ENCODE measurements at places on chromosomes 2 and 18.

- H3K27ac ChIP-seq: no peak overlapping the region
- no peak for DNase-seq
- no peaks in the 10 kb centered on the region for H3K27me3 ChIP-seq
- no peak overlapping the region for H3K4me3 ChIP-seq
These were observed 94.0 kb downstream of the CDK15 start for GRCh38 chr2:201900362-201900761.

DNA sequence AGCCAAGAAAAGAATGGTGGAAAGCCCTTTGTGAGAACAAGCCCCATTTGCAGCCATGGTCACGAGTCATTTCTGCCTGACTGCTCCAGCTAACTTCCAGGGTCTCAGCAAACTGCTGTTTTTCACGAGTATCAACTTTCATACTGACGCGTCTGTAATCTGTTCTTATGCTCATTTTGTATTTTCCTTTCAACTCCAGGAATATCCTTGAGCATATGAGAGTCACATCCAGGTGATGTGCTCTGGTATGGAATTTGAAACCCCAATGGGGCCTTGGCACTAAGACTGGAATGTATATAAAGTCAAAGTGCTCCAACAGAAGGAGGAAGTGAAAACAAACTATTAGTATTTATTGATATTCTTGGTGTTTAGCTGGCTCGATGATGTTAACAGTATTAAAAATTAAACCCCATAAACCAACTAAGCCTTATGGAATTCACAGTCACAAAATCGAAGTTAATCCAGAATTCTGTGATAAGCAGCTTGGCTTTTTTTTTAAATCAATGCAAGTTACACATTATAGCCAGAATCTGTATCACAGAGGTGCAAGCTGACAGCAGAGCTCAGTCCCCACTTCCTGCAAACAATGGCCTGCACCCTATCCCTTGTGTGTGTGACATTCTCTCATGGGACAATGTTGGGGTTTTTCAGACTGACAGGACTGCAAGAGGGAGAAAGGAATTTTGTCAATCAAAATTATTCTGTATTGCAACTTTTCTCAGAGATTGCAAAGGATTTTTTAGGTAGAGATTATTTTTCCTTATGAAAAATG, 26.1 kb downstream of the SLC14A1 start:
- no peaks in the 10 kb centered on the region for H3K36me3 ChIP-seq
- no peaks in the 10 kb centered on the region for H3K27me3 ChIP-seq
- H3K27ac ChIP-seq: no peak overlapping the region
- DNase-seq: no peak
- H3K4me1 ChIP-seq: no peaks in the 10 kb centered on the region

DNA sequence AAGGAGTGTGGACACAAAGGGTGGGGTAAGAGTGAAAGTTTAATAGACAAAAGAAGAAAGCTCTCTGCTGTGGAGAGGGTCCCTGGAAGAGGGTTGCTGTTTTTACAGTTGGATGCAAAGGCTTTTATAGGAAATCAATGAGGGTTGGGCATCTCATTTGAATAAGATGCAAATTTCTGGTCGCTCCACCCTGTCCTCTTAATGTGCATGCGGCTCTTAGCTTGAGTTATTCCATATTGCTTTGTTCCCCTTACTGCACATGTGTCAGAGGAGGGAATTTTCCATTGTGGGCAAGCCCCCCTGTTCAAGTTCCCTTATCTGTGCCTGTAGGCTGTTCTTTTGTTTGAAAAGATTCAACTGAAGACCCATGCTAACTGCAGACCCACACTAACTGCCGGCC, 326.5 kb downstream of the BCL11A start:
- no peaks in the 10 kb centered on the region for H3K4me1 ChIP-seq
- no peak overlapping the region for H3K27ac ChIP-seq
- H3K27me3 ChIP-seq: no peaks in the 10 kb centered on the region
- H3K4me3 ChIP-seq: no peak overlapping the region

DNA sequence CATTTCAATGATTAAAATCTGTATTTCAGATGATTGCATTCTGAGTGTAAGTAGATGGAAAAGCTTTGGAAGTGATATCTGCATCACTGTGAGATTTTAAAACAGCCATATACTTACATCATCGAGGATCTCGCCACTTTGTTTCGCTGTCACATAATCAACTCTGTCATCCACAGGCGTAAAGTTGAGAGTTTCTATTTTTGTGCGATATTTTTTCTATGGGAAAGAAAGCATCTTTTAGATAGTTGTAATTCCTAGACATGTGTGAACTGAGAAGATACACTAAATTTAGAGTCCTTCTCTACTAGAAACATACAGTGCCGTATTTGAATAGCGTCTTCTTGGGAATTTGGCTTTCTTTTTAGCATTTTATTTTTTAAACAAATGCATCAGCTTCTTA, 158.8 kb downstream of the RIF1 start:
- no peak overlapping the region for H3K27ac ChIP-seq
- H3K36me3 ChIP-seq: no peaks in the 10 kb centered on the region
- no peak overlapping the region for H3K4me3 ChIP-seq
- no peaks in the 10 kb centered on the region for H3K27me3 ChIP-seq
- H3K4me1 ChIP-seq: no peaks in the 10 kb centered on the region
- no peak for DNase-seq

GRCh38 chr2:23828256-23828980, 98.5 kb downstream of the ATAD2B start:
- no peaks in the 10 kb centered on the region for H3K36me3 ChIP-seq
- no peak overlapping the region for H3K27ac ChIP-seq
- no peak for DNase-seq

- H3K27me3 ChIP-seq: no peaks in the 10 kb centered on the region
- no peak for DNase-seq
- H3K4me3 ChIP-seq: no peak overlapping the region
- no peaks in the 10 kb centered on the region for H3K36me3 ChIP-seq
- H3K4me1 ChIP-seq: no peaks in the 10 kb centered on the region
- no peak overlapping the region for H3K27ac ChIP-seq
These were observed 51.7 kb upstream of the SPATS2L start for GRCh38 chr2:200254773-200255172.

GRCh38 chr2:219551441-219552381, 7.9 kb downstream of the TMEM198 start:
- no peaks in the 10 kb centered on the region for H3K36me3 ChIP-seq
- no peak for DNase-seq
- H3K4me1 ChIP-seq: peaks cover 6% of the 10 kb centered on the region
- H3K27me3 ChIP-seq: no peaks in the 10 kb centered on the region
- H3K27ac ChIP-seq: peak overlapping the region; percentile 58

DNA sequence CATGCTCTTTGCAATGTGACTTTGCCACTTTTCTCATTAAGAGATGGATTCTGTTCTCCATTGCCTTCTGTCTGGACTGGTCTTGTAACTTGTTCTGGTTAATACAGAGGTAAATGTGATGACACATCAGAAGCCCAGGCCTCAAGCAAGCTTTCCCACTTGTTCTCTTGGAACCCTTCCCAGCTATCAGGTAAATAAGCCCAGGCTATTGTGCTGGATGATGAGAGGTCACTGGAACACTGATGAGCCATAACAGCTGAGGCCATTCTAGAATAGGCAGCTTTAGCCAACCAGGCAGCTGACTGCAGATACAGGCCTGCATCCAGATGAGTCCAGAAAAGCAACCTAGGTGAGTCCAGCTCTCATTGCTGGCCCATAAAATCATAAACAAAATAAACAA, 1007.0 kb upstream of the ACVR2A start:
- H3K27me3 ChIP-seq: no peaks in the 10 kb centered on the region
- no peak overlapping the region for H3K4me3 ChIP-seq
- H3K27ac ChIP-seq: no peak overlapping the region

- H3K4me1 ChIP-seq: no peaks in the 10 kb centered on the region
- H3K36me3 ChIP-seq: no peaks in the 10 kb centered on the region
- no peak for DNase-seq
These were observed 25.6 kb downstream of the B3GNT7 start for GRCh38 chr2:231421051-231421580.

DNA sequence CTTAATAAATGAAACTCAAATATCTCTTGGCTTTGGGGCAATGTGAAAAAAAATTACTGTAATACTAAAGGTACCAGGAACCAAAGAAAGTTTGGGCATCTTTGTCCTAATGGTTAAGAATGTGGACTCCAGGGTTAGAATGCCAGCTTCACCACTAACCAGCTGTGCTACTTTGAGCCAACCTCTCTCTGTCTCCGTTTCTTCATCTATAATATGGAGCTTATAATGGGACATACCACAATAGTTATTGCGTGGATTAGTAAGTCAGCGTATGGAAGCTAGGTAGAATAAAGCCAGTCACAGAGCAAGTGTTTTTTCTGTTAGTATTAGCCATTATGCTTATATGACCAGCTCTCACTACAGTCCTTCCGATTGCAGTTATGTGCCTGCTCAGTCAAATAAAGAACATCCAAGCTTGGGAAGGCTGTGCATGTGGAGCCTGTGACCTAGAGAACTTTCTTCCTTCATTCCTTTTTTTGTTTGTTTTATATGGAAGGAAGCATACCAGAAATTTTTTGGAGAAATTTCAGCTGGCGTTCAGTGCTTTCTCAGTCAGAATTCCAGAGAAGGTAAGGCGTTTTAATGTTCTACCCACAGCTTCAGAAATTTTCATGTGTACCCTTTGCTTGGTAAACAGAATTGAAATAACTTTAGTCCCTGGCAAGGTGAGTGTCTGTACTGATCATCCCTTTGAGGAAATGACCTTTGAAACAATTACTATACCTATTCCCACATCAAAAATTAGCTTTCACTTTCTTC, 114.0 kb upstream of the RND3 start:
- no peaks in the 10 kb centered on the region for H3K36me3 ChIP-seq
- DNase-seq: no peak
- no peaks in the 10 kb centered on the region for H3K27me3 ChIP-seq
- peak overlapping the region; percentile 58 for H3K27ac ChIP-seq
- no peaks in the 10 kb centered on the region for H3K4me1 ChIP-seq

GRCh38 chr2:197710424-197711042, 5.4 kb downstream of the MARS2 start:
- no peaks in the 10 kb centered on the region for H3K27me3 ChIP-seq
- no peak for DNase-seq
- no peak overlapping the region for H3K4me3 ChIP-seq
- H3K27ac ChIP-seq: no peak overlapping the region
- no peaks in the 10 kb centered on the region for H3K4me1 ChIP-seq
- no peaks in the 10 kb centered on the region for H3K36me3 ChIP-seq

- no peak for DNase-seq
- H3K27me3 ChIP-seq: no peaks in the 10 kb centered on the region
- no peak overlapping the region for H3K4me3 ChIP-seq
- no peaks in the 10 kb centered on the region for H3K36me3 ChIP-seq
These were observed 213.0 kb upstream of the CELF4 start for GRCh38 chr18:37778417-37779165.

DNA sequence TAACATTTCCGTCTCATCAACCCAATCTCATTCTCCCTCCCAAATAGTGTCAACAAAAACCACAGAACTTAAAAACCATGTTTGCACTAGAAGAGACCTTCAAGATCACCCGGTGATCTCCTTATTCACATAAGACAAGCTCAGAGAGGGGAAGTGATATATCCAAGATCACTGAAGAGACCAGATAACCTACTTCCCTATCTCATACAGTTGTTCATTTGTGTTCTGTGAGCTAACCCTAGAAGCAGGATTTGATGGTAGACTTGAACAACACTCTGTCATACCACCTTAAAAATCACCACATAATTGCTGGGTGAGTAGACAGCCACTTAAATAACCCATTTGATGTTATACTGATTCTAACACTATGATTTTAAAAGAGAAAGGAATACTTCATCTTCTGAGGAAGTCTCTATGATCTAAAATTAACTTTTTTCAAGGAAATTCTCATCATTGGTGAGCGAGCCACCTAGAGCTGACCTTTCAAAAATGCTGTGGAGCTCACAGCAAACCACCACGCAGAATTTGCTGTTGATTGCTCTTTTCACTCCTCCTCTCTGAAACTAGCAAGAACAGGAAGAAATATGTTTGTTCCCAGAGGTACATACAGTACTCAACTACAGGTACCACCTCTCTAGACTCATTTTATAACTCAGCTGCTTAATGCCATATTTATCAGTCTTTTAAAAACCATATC, 15.1 kb downstream of the AAK1 start:
- no peak overlapping the region for H3K4me3 ChIP-seq
- no peak for DNase-seq
- H3K27ac ChIP-seq: no peak overlapping the region

DNA sequence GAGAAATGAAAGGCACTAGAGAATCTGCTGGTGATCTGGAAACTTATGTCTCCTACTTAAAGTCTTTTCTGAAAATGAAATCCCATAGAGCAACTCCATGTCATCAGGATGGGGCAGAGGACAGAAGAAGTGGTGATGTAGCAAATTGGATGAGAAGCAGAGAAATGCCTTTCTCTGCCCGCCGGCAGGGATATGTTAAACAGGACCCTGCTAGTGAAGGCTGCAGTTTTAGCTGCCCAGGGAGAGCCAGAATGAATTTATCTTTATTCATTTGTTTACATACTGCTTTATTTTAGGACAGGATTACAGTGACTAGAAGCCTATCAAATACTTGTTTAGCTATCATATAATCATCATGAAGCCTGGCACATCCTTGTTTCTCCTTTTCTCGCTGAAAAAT, 247.0 kb downstream of the DOK6 start:
- H3K27me3 ChIP-seq: no peaks in the 10 kb centered on the region
- no peaks in the 10 kb centered on the region for H3K4me1 ChIP-seq
- no peaks in the 10 kb centered on the region for H3K36me3 ChIP-seq
- no peak overlapping the region for H3K4me3 ChIP-seq
- DNase-seq: no peak

DNA sequence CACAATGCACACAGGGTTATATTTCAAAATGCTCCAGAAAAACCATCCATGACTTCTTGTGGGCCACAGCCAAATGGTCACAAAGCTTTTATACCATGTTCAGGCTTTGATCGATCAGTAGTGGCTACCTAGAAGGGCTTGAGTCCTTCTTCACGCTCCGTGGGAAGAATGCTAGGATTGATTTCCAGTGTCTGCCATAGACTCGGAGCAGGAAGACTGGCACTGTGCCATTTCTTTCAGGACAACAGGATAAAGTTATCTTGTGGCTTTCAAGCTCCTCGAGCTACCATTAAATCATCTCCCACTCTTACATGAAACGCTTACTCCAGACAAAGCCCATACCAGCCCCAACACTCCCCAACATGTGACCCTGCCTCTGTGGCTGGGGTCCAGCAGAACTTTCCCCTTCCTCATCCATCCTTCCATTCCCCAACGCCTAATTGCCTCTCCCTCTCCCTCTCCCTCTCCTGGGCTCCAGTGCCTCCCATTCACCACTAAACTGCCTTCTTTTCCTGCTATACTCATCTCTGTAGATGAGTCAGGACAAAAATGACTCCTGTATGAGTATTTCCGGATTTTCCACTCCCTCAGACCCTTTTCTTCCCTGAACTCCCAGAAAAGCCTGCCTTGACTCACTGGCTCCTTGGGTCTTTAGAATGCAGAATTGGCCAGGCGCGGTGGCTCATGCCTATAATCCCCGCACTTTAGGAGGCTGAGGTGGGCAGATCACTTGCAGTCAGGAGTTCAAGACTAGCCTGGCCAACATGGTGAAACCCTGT, 40.9 kb downstream of the ADD2 start:
- DNase-seq: no peak
- no peak overlapping the region for H3K27ac ChIP-seq
- no peak overlapping the region for H3K4me3 ChIP-seq
- H3K27me3 ChIP-seq: no peaks in the 10 kb centered on the region
